ENCODE measurements at places on chromosomes 6 and 20.

DNA sequence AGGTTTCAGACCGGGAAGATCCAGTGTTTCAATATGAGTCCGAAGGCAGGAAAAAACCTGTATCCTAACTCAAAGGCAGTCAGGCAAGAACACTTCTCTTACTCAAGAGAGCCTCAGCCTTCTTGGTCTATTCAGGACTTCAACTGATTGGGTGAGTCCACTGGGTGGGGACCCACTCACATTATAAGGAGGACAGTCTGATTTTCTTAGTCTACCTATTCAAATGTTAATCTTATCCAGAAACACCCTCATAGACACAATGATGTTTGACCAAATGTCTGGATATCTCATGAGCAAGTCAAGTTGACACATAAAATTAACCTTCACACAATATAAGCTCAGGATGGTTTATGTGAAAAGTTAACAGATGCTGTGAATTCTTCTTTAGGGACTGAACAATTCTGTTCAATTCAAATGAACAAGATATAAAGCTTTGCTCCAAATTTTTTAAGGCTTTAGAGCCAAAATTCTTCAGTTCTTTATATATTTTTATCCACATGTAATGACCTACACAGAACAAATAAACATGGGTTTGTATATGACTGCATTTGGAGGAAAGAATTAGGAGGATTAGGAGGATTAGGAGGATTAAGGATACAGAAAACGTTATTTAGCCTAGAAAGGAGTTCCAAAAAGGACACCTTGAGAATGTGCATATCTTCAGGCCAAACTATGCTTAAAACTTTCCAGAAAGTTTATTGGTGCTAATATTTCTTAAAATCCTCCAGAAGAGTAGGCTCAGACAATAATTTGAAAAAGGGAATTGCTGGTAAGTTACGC, 35.3 kb upstream of the LAMA2 start:
- no peak for DNase-seq

DNA sequence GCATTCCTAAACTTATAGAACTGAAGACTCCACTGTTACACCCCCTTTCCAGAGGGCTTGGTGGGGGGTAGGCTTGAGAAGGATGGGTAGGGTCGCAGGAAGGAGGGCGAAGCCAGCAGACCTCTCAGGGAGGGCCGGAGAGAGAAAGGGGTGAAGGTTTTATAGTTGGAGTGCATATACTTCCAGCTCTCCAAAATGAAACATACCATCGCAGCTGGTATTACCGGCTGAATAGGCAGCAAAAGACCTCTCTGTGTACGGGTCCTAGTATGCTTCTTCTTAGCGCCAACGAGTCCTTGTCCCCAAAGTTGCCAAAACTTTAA, 1.0 kb upstream of the VGLL2 start:
- DNase-seq, result no peak

DNA sequence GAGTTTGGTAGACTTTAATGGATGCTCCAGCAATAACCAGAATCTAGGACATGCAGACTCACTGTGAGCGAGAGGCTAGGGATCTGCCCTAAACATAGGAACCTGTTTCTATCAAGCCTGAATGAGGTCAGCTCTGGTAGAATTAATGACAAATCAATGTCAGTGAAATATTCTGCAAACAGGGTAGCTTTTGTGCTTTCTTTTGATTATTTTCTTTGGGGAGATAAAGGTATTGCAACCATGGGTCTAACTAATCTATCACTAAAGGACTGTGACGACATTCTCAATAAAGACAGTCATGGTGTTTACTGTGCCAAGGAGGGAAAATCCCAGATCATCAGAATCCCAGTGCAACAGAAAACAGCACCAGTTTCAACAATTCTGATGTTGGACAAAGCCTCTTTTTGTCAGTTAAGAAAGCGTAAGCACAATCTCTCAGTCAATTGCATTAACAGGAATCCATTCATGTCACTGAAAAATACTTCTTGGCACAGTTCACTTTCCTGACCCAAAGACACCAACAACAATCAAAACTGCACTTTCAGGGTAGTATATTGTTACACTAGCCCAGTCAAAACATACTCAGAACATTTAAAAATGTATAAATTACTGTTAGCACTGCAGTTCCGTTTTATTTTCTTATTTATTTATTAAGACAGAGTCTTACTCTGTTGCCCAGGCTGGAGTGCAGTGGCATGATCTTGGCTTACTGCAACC, 36.8 kb upstream of the SMIM29 start:
- DNase-seq, result no peak

- DNase-seq, result no peak
These were observed 12.8 kb upstream of the SERPINB1 start for GRCh38 chr6:2854396-2854982.

GRCh38 chr20:35968930-35969329, 540 bp downstream of the CNBD2 start:
- DNase-seq, result no peak

GRCh38 chr6:14337152-14337551, 219.6 kb downstream of the CD83 start:
- no peak for DNase-seq

DNA sequence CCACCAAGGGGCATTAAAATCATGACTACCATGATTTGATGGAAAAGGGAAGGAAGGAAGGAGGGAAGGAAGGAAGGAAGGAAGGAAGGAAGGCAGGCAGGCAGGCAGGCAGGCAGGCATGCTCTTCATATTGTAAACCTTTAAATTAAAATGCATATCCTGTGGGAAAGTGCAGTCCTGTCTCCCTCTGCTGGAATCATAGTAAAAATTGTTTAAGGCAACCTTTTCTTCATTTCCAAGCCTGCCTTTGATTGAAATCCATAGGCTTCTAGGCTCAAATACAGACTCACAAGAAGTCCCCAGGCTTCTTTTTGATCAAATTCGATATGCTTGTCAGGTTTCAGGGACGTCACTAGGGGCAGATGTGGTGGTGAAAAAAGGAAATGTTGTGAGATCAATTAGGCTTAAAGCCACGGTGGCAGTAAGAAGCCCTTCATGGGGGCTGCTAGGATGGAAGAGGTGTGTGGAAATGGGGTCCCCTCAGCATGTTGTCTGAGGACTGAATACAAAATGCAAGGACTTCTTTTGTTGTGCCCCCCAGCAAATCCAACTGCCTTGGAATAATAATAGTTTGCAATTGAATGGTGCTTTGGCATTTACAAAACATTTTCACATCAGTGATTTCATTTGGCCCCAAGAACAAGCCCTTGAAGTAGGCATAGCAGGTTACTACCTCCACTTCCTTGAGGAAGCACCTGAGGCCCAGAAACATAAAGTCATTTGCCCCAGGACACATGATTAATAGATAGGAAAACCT, 25.6 kb upstream of the GABRR1 start:
- DNase-seq, result no peak

DNA sequence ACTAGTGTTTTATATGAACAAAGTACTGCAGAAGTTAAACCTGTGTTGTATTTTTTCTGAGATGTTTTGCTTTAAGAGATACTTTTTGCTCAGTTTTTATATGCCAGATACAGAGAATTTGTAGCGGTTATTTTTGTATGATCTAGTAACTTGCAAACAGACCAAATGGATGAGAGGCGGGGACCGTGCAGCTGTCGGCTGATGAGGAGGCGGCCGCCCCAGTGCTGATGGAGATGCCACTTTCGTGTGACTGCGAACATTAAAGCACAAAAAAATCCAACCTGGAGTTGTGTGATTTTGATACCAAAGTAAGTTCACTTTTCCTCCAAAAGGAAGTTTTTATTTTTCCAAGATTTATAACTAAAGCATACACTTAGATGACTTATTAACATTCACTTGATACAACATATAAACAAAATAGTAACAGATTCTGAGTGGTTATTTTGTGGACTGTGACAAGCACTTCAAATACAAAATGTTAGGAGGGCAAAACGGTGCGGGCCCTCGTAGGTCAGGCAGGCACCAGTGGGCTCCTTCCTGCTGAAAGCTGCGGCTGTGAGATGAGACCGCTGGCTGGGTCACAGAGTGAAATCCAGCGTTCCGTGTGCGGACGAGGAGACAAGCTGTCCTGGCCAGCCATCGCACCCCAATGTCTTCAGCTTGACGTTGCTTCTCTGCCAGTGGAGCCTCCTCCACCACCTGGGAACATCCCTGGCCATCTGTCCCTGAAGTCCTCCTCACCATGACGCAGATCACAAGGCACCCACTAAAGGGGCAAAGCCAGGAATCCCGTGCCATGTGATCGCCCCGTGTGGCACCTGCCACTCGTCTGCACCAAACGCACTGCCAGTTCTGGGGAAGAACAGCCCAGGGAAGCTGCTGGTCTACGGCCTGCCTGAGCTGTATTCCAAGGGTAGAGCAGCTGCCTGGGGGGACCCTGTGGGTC, 4.0 kb upstream of the OGFR start:
- DNase-seq, result no peak

GRCh38 chr6:133787122-133787521, 101.8 kb upstream of the TCF21 start:
- no peak for DNase-seq

- no peak for DNase-seq
These were observed 163.4 kb downstream of the INSM1 start for GRCh38 chr20:20531283-20531682.

- no peak for DNase-seq
These were observed 14.1 kb upstream of the GATA5 start for GRCh38 chr20:62489932-62490263.

DNA sequence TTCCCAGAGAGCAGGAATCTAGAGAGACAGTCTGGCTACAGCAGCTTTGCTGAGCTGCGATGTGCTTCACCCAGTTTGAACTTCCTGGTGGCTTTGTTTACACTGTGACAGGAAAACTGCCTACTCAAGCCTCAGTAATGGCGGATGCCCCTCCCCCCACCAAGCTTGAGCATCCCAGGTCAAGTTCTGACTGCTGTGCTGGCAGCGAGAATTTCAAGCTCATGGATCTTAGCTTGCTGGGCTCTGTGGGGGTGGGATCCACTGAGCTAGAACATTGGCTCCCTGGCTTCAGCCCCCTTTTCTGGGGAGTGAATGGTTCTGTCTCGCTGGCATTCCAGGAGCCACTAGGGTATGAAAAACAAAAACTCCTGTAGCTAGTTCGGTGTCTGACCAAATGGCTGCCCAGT, 91.0 kb upstream of the ESR1 start:
- no peak for DNase-seq

GRCh38 chr6:33794910-33795623, 6.1 kb upstream of the LEMD2 start:
- no peak for DNase-seq

GRCh38 chr6:147624946-147625515, 116.5 kb downstream of the SAMD5 start:
- DNase-seq, result no peak

GRCh38 chr20:48826883-48827771, 672 bp downstream of the PREX1 start:
- no peak for DNase-seq

DNA sequence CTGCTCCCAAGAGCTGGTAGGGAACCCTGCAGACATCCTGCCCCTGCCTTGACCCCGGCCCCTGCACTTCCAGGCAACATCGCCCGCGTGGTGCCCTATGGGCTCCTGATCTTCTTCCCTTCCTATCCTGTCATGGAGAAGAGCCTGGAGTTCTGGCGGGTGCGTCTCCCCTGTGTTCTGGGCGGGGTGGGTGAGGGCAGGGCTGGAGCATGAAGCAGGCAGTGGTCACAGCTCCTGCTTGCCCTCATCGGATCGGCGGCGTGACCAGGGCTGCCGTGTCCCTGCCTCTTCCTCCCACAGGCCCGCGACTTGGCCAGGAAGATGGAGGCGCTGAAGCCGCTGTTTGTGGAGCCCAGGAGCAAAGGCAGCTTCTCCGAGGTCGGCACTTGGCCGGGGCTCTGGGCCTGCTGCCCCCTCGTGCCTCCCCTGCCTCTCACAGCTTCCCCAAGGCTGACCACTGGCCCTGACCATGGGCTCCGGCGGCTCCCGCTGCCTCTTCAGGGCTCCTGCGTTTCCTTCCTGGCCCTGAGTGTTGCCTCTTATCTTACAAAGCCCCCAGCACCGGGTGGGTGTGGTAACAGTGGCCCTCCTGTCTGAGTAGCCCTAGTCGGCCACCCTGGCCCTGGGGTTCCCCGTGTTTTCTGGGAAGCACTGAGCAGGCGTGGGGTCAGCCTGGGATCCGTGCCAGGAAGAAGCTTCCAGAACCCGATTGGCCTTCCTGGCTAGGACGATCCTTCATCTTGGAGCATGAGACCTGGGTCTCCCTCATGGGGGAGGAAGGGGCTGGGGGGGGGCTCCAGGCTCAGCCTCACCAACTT, 8.0 kb upstream of the TNFRSF6B start:
- no peak for DNase-seq

DNA sequence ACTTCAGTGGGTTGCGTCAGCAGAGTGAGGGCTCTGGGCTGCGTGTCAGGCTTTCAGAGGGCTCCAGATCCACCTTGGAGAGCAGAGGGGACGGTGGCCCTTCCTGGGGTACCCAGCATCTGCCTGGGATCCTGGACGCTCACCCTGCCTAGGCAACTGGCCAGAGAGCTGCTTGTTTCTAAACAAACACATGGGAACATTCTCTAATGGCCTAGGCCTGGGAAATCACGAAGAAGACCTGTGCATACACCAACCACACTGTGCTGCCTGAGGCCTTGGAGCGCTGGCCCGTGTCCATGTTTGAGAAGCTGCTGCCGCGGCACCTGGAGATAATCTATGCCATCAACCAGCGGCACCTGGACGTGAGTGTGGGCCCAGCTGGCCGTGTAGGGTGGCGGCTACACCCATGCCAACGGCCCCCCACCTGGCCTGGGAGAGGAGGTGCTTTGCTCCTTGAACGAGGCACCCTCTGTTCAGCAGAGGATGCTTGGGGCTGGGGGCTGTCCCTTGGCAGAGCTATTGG, 32.2 kb downstream of the PYGB start:
- DNase-seq, result no peak

- DNase-seq, result no peak
These were observed 129.1 kb upstream of the SPACA1 start for GRCh38 chr6:87918461-87918941.

DNA sequence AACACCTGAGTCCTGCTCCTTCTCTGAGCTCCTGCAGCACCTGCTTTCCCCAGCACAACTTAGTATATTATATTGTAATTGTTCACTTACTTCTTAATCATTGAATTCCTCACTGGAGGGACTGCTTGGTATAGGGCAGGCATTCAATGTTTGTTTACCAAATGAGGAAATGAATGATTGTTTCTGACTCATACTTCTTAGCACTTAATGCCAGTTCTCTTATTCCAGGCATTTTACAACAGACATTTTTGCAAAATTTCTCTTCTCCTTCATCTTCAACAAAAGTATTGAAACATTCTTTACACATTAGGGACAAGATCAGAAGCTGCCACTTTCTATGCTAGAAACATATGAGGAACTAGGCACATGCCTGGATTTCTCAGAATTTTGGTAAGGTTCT, 119.4 kb downstream of the TBX18 start:
- no peak for DNase-seq

DNA sequence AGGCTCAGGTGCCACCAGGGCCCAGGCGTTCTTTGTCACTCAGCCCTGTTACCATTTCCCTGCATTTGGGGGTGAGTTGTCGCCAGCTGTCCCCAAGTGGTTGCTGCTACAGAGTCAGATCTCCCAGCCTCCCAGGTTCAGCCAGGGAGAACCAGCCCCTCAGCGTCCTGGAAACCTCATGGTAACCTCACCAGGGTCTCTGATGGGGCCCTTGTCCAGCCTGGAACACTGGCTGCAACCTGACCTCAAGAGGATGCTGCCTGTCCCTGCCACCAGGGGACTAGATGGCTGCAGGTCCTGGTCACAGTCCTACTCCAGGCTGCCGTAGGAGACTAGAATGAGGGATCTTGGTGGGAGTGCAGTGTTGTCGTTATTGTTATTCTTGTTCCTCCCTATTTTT, 228.3 kb upstream of the PDE10A start:
- DNase-seq, result no peak

Data from activated T-helper 1 cell treated with Interleukin-2 at 50 U/mL for 16 hours (primary cell).